IMR-90 (cell line): ENCODE measurements at places on chromosomes 2 and 18. TPM values are rescaled to one million over a fixed set of nuclear protein-coding genes. Genes with fewer than 3 reads are reported as not detected.

- peak; percentile 61 for DNase-seq
Measured at GRCh38 chr2:63819765-63820717, 21.7 kb upstream of the UGP2 start.

TNFAIP6 gene
- polyA plus RNA-seq = 1.3 and 1.8 TPM in 2 replicates

- DNase-seq = peak; percentile 60
Measured at GRCh38 chr2:8761529-8762164, 75.8 kb downstream of the KIDINS220 start.

- no peak for DNase-seq
Measured at GRCh38 chr18:28682912-28683311, 506.0 kb upstream of the CDH2 start.

DNA sequence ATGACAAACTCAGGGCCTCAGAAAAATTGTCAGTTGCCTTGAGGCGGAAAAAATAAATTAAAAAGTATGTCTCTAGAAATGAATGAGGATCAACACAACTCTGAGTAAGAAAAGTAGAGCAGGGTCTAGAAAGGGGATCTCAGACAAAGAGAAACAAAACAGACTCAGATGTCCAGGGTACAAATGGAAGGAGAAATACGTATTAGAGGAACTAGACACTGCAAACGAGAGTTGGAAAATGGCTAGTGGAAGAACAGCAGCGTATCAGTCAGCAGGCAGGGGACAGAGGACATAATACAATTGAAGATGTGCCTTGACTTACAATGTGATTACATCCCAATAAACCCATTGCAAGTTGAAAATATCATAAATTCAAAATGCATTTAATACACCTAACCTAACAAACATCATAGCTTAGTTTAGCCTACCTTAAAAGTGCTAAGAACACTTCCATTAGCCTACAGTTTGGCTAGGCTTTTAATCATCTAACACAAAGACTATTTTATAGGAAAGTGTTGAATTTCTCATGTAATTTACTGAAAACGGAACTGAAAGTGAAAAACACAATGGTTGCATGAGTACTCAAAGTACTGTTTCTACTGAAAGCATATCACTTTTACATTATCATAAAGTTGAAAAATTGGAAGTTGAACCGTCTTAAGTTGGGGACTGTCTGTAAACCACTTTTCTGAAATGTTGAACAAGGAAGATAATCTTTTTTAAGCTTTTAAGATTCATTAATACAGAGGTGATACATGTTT is 182.8 kb downstream of the NBAS start:
- DNase-seq = no peak

- peak; percentile 74 for DNase-seq
Measured at GRCh38 chr2:221780281-221780688, 208.2 kb upstream of the EPHA4 start.

GRCh38 chr2:164430166-164430783 is 191.0 kb downstream of the GRB14 start:
- peak; percentile 38 for DNase-seq

DNA sequence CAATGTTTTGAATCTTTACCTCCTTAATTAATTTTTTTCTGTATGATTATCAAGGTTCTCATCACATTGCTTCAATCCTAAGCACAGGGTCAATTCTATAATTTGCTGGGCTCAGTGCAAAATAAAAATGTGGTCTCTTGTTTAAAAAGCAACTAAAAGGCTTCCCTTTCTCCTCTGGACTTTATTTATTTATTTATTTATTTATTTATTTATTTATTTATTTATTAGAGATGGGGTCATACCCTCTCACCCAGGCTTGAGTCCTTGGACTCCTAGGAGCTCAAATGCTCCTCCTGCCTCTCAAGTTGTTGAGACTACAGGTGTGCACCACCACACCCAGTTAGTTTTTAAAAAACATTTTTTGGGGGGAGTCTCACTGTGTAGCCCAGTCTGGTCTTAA is 710.1 kb upstream of the REG3G start:
- DNase-seq = no peak

CTLA4 gene
- not detected in 2 replicates for polyA plus RNA-seq

DNA sequence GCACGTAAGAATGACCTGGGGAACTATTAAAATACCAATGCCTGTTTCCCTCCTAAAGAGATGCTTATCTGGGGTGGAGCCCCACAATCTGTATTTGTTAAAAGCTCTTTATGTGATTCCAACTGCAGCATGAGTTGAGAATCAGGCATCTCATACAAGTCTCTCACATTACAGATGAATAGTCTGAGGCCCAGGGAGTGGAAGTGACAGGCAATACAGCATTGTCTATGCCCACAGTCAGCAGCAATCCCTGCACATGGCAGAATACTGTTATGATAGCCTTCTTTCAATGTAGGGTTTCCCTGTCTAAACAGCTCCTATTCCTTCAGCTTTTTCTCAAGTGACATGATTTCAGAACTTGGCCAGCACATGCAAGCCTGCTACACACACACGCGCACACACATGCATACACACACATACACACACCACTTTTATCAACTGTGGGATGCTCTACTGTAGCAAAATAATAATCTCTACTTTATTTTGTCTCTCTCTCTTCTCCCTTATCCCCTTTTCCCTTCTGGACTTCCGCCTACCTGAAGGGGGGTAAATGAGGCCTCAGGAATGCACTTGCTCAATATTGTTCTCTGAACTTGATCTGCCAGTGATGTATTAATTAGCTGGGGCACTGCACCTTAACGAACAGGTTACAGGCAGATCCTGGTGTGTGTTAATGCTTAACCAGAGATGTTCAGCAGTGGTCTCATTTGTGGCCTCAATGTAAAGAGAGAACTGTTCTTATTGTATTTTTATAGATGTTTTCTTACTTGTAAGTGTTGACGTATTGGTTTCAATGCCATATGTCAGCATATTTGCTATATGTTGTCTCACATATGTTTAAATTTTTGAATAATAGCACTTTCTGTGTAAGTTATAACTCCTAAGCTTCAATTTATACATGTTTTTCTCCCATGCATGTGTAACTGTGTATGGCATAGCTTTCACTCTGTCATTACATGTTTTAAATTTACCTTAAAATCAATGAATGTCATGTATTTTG is 116.0 kb downstream of the SETBP1 start:
- no peak for DNase-seq

- no peak for DNase-seq
Measured at GRCh38 chr2:19745318-19746136, 156.3 kb downstream of the TTC32 start.

DNA sequence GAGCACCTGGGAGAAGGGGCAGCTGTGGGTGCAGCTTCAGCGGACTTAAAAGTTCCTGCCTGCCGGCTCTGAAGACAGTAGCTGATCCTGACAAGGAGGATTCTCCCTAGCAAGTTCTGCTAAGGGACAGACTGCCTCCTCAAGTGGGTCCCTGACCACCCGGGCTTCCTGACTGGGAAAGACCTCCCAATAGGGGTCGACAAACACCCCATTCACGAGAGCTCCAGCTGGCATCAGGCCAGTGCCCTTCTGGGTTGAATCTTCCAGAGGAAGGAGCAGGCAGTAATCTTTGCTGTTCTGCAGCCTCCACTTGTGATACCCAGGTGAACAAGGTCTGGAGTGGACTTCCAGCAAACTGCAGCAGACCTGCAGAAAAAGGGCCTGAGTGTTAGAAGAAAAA is 632.9 kb downstream of the CCDC85A start:
- DNase-seq = no peak

LYPD6 gene
- 0.49 and 0.87 TPM in 2 replicates for polyA plus RNA-seq

DNA sequence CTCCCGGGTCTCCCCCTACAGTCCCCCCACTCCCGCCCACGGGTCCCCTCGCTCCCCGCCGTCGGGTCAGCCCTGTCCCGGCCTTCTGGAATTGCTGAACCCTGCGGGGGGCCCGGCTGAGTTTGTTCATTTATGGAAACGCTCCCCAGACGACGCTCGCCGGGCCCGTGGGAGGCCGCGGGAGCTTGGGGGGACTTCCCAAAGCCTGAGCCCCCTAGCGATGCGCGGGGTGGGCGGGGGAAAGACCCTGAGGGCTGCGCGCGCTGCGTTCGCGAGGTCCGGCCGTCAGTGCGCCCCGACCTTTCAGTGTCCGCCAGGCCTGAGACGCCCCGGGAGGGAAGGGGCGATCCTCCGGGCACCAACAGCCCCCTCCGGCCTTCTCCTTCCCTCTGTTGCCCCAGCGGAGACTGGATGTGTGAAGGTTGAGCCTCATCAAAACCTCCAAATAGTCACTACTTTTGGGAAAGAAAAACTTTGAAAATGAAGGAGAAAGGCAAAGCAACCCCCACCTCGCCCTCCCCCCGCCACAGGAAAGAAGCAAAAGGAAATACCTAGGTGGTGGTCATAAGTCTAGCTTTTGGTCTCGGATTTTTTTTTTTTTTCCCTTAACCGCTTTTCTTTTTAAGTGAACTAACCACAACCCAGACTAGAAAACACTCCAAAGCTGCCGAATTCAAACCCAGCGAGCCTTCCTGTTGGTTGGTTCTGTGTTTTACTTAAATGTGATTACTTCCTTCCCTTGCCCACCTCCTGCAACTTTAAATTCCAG is 509 bp upstream of the CYS1 start:
- no peak for DNase-seq

PRSS56 gene
- polyA plus RNA-seq = not detected in 2 replicates

GRCh38 chr2:175462246-175462645 is 280.7 kb upstream of the ATP5MC3 start:
- DNase-seq = no peak

- no peak for DNase-seq
Measured at GRCh38 chr2:230944123-230944653, 19.1 kb upstream of the GPR55 start.

DNA sequence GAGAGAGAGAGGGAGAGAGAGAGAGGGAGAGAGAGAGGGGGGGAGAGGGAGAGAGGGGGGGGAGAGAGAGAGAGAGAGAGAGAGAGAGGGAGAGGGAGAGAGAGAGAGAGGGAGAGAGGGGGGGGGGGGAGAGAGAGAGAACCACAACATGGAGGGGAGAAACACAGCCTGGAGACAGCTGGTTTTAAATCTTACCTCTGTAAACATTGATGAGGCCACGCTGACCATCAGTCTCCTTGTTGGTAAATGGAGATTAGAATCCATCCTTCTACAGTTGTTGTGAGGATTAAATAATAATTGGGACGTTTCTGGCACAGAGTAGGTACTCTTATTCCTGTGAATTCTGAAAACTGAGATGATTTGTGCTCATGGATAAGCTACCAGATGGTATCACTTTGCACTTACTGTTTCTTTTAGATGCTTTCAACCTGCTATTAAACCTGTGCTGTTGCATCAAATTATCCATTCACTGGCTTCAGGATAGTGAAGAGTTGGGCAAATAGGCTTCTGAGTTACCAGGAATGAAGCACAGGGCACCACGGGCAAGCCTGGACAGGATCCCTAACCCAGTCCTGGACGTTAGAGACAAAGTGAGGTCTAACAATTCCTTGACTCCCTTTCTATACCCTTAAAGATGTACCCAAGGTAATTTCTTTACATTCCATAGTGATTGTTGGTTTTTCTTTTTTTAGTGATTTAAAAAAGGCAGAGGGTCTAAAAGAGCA is 318.1 kb downstream of the ZNF521 start:
- DNase-seq = no peak

NEB gene
- polyA plus RNA-seq = not detected in 2 replicates

MTX2 gene
- 31.7 and 37.8 TPM in 2 replicates for polyA plus RNA-seq

CGREF1 gene
- 1.3 TPM in 2 replicates for polyA plus RNA-seq

DNA sequence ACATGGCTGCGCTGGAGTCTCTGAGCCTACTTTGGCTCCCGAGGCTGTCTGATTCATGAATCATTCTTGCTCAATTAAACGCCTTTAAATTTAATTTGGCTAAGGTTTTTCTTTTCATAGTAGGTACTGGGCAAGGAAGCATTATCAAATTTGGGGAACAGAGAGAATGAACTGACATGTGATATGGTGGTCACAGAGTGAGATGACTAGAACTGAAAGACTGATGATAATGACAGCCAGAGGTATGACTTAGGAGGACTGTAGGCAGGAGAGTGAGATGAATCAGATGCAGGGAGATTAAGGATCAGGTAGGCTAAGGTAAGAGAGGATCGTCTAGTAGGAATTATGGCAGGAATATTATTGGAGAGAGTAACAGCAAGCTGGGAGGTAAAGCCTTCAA is 40.9 kb upstream of the ST8SIA3 start:
- DNase-seq = no peak

UPP2 gene
- polyA plus RNA-seq = not detected in 2 replicates

ACVR1C gene
- polyA plus RNA-seq = 0.01 and 0.07 TPM in 2 replicates

GBX2 gene
- 0.10 TPM in 1 of 2 replicates, not detected in the other for polyA plus RNA-seq

KCNG2 gene
- 0.09 TPM in 1 of 2 replicates, not detected in the other for polyA plus RNA-seq

MTERF4 gene
- 21.5 and 26.6 TPM in 2 replicates for polyA plus RNA-seq

- DNase-seq = no peak
Measured at GRCh38 chr2:208595386-208596275, 189.0 kb downstream of the PTH2R start.

DNA sequence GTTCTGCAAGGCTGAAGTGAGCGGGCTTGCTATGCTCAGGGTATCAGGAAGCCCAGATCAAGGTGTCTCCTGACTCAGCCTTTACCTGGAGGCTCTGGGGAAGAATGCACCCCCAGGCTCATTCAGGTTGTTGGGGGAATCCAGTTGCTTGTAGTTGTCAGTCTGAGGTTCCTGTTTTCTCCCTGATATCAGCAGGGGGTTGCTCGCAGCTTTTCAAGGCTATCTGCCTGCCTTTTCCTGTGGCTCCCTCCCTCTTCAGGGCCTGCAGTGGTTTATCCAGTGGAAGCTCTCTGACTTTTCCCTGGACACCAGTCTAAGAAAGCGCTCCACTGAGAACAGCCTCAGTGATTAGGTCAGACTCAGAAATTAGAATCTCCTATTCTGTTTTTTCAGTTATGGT is 116.6 kb downstream of the PTPRM start:
- no peak for DNase-seq

- DNase-seq = no peak
Measured at GRCh38 chr18:62037012-62037742, 144.4 kb upstream of the RNF152 start.

- no peak for DNase-seq
Measured at GRCh38 chr18:72232644-72233043, 311.5 kb downstream of the CBLN2 start.

EIF2AK2 gene
- polyA plus RNA-seq = 7.3 and 10.2 TPM in 2 replicates

- no peak for DNase-seq
Measured at GRCh38 chr2:233039212-233039845, 6.9 kb downstream of the NEU2 start.

C2orf42 gene
- 7.3 and 7.5 TPM in 2 replicates for polyA plus RNA-seq

GRCh38 chr2:54557601-54558187 is 101.6 kb downstream of the SPTBN1 start:
- DNase-seq = no peak

- DNase-seq = no peak
Measured at GRCh38 chr2:160720098-160720497, 226.5 kb upstream of the RBMS1 start.

GRB14 gene
- polyA plus RNA-seq = not detected in 2 replicates
